ENCODE measurements at places on chromosomes 6 and 20. TPM values are rescaled to one million over a fixed set of nuclear protein-coding genes. Genes with fewer than 3 reads are reported as not detected.

DNA sequence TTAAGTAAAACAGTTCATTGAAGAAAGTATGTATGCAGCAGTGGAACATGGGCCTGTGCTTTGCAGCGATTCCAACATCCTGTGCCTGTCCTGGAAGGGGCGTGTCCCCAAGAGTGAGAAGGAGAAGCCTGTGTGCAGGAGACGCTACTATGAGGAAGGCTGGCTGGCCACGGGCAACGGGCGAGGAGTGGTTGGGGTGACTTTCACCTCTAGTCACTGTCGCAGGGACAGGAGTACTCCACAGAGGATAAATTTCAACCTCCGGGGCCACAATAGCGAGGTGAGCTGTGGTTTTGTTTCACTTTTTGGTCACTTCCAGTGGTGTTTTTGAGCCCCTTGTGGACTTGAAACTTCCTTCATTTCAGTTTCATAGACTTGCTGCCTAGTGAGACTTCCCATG lies 1.7 kb downstream of the TULP4 start:
- H3K27me3 ChIP-seq: no peaks in the 10 kb centered on the region
- no peak overlapping the region for H3K4me3 ChIP-seq
- no peak overlapping the region for H3K27ac ChIP-seq
- H3K36me3 ChIP-seq: no peaks in the 10 kb centered on the region

SLC17A4 gene
- total RNA-seq: not detected

DNA sequence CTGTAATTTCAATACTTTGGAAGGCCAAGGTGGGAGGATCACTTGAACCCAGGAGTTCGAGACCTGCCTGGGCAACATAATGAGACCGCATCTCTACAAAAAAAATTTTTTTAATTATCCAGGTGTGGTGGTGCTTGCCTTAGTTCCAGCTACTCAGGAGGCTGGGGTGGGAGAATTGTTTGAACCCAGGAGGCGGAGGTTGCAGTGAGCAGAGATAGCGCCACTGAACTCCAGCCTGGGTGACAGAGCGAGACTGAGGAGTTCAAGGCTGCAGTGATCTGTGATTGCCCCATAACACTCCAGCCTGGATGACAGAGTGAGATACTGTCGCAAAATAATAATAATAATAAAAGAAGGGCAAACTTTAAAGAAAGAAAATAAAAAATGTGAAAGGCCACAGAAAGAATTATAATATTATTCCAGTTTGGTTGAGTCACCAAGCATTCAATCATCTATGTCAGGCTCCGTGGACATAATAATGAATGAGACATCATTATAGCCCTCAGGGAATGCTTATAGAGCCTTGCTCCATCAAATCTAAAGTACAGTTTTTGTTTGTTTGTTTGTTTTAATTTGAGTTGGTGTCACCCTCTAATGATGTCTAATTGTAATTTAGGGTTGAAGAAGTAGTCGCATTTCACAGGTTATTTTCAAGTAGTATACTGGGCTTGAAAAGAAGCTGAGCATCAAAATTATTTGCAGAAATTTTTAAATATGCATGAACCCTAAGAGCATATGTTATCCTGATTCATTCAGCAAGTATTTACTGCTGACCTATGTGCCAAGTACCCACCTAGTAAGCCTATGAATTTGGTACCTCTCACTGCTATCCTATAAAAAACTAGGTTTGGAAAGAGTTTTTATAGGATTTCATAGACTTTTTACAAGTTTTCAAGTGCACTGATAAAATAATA lies 15.1 kb downstream of the GLYATL3 start:
- H3K36me3 ChIP-seq: no peaks in the 10 kb centered on the region
- peak; percentile 83 for DNase-seq
- H3K27ac ChIP-seq: peak overlapping the region; percentile 81
- peaks cover 34% of the 10 kb centered on the region for H3K4me1 ChIP-seq

- no peak overlapping the region for H3K4me3 ChIP-seq
- no peaks in the 10 kb centered on the region for H3K36me3 ChIP-seq
- DNase-seq: no peak
- H3K27me3 ChIP-seq: no peaks in the 10 kb centered on the region
Observed at GRCh38 chr6:4844108-4844507, 67.9 kb downstream of the CDYL start.

- H3K4me3 ChIP-seq: no peak overlapping the region
- no peaks in the 10 kb centered on the region for H3K36me3 ChIP-seq
- no peak overlapping the region for H3K27ac ChIP-seq
- DNase-seq: no peak
Observed at GRCh38 chr6:168103050-168103830, 24.2 kb upstream of the FRMD1 start.

GRCh38 chr6:98980819-98981218 lies 33.1 kb upstream of the FBXL4 start:
- DNase-seq: no peak
- H3K27me3 ChIP-seq: peaks cover 18% of the 10 kb centered on the region
- no peak overlapping the region for H3K27ac ChIP-seq
- no peaks in the 10 kb centered on the region for H3K36me3 ChIP-seq
- H3K4me3 ChIP-seq: no peak overlapping the region
- no peaks in the 10 kb centered on the region for H3K4me1 ChIP-seq

- H3K36me3 ChIP-seq: no peaks in the 10 kb centered on the region
- H3K27ac ChIP-seq: no peak overlapping the region
- H3K4me1 ChIP-seq: peaks cover 31% of the 10 kb centered on the region
- H3K27me3 ChIP-seq: no peaks in the 10 kb centered on the region
- DNase-seq: no peak
- H3K4me3 ChIP-seq: no peak overlapping the region
Observed at GRCh38 chr6:160137130-160137988, 15.7 kb downstream of the SLC22A1 start.

- no peak for DNase-seq
- no peak overlapping the region for H3K4me3 ChIP-seq
- no peaks in the 10 kb centered on the region for H3K36me3 ChIP-seq
- no peaks in the 10 kb centered on the region for H3K4me1 ChIP-seq
- no peak overlapping the region for H3K27ac ChIP-seq
Observed at GRCh38 chr6:135791441-135791840, 60.1 kb upstream of the PDE7B start.

PLEKHG1 gene
- 1.3 TPM for total RNA-seq

RAB32 gene
- 29.8 TPM for total RNA-seq

TRAPPC3L gene
- not detected for total RNA-seq

- H3K36me3 ChIP-seq: no peaks in the 10 kb centered on the region
- 0 out of 2 replicates have a peak, but pooled peaks cover 4% of the 10 kb centered on the region for H3K27me3 ChIP-seq
- H3K4me3 ChIP-seq: no peak overlapping the region
- DNase-seq: no peak
Observed at GRCh38 chr20:58715391-58715800, 22.8 kb downstream of the NPEPL1 start.

GRCh38 chr20:34536798-34537394 lies 20.7 kb downstream of the DYNLRB1 start:
- H3K4me1 ChIP-seq: no peaks in the 10 kb centered on the region
- no peak for DNase-seq
- H3K4me3 ChIP-seq: no peak overlapping the region
- no peak overlapping the region for H3K27ac ChIP-seq
- H3K36me3 ChIP-seq: peaks cover 29% of the 10 kb centered on the region

- no peaks in the 10 kb centered on the region for H3K36me3 ChIP-seq
- H3K4me1 ChIP-seq: peaks cover 35% of the 10 kb centered on the region
- H3K27ac ChIP-seq: 0 out of 2 replicates have a peak overlapping the region, but pooled peaks have one; percentile 14
Observed at GRCh38 chr6:18990059-18990978, 603.2 kb downstream of the RNF144B start.

DNA sequence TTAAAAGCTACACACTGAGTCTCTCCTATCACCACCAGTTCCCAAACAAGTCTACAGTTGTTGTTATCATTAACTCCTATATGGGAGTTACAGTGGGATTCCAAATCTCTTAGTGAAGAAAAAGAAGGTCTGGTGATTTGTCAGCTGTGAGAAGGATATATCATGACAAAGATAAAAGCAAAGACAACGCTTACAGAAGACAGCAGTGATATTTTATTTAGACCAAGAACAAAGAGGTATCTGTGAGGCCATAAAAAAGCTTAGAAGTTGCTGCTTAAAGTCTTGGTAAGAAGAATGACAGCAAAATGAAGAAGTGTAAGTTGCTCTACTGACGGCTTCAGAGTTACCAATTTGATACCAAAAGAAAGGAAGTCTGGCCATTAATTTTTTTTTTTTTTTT lies 47.2 kb downstream of the CHD6 start:
- H3K4me1 ChIP-seq: peaks cover 5% of the 10 kb centered on the region
- no peaks in the 10 kb centered on the region for H3K27me3 ChIP-seq
- DNase-seq: no peak
- no peak overlapping the region for H3K27ac ChIP-seq
- H3K36me3 ChIP-seq: no peaks in the 10 kb centered on the region

TSPO2 gene
- total RNA-seq: not detected
